ENCODE measurements at places on chromosomes 7 and 10. TPM values are rescaled to one million over a fixed set of nuclear protein-coding genes. Genes with fewer than 3 reads are reported as not detected.

Gene RELN
- not detected for total RNA-seq

Gene PLXDC2
- total RNA-seq, result 27.5 TPM

Gene FAM25A
- total RNA-seq, result not detected

Gene TLL2
- 2.5 TPM for total RNA-seq

DNA sequence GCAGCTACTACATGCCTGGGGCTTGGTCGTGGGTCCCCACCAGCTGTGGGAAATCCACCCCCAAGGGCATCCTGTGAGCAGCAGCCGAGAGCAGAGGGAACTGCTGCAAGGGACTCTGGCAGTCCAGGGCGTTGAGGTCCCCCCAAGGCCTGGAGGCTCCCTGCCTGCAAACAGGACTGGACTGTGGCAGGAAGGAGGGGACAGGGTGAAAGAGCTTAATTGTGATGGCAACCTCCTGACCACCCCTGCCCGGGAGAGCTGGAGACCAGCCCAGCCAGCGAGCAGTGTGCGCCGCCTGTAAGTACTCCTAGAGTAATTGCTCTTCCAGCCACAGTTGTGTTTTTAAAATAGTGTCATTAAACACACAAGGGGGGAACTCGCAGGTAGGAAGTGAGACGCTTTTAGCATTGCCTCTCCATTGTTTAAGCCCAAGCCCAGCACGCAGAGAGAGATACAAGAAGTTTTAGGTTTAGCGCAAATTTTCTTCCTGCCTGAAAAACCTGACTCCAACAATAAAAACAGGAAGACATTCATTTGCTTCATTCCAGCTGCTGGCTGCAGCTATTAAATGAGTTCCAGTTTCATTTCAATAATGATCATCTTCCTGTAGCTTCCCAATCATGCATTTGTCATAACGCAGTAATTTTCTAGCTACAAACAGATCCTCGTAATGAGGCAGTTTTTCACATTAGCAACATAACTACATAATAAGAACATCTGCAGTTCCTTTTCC lies 111.1 kb downstream of the EBF3 start:
- peak; percentile 59 for DNase-seq

DNA sequence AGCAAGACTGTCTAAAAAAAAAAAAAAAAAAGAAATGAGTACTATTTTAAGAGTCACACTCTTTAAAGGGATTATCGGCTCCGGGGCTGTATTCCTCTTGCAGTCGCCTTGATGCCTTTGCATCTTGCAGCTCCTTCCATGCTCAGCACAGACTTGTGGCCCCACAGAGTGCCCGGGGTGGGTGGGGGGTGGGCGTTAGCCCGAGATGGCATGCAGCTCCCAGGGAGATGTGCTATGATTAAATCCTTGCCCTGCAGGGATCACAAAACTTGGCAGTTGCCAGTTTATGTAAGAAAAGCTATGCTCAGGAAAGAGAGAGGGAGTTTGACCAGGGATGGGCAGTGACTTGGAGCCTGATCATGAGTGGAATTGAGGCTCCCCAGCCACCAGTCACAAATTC lies 81.9 kb downstream of the CCDC3 start:
- no peak for DNase-seq

- no peak for DNase-seq
These were observed 29.6 kb upstream of the GOT1 start for GRCh38 chr10:99460070-99460469.

Gene AKR1C4
- not detected for total RNA-seq

DNA sequence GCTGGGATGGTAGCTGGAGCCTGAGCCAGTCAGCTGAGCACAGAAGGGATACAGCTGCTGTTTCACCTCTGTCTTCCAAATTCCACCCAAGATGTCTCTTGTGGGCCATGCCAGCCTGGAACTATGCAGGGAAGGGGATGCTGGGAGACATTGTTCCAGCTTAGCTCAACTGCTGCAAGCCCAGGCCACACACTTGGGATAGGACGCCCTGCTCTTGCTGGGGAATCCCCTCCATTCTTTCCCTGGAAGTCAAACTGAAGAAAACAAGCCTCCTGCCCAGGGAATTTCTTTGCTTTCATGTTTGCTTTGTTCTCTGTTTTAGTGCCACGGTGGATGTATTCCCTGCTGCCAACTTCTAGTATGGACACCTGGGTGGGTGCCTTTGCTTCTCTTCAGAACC lies 55.2 kb upstream of the CDK13 start:
- no peak for DNase-seq

GRCh38 chr10:75170215-75170614 lies 40.4 kb upstream of the VDAC2 start:
- no peak for DNase-seq

- DNase-seq, result no peak
These were observed 44.8 kb upstream of the PHYHIPL start for GRCh38 chr10:59131666-59132065.

DNA sequence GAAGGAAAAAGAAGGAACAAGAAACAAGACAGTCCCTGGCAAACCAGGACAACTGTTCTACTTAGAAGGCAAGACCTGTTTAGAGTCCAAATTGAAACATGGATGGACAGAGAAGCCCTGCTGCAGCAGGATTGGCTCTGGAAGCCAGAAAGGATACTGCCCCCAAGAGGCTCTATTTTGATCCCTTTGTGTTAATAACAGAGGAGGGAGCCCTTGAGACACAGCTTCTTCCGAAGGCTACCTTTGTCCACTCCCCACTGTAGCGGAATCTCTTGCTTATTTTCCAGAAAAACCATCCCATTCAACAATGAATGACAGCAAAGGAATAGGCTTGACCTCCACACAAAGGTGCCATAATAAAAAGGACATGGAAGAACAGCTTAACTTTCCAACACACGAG lies 120.3 kb upstream of the FOXK1 start:
- DNase-seq, result peak; percentile 26

- no peak for DNase-seq
These were observed 558.7 kb downstream of the PTPRN2 start for GRCh38 chr7:158028971-158029370.

Gene IFIT1
- total RNA-seq, result 4.0 TPM

Gene C10orf90
- not detected for total RNA-seq

Gene CCDC172
- total RNA-seq, result 1.0 TPM

- no peak for DNase-seq
These were observed 25.3 kb downstream of the BCAP29 start for GRCh38 chr7:107605218-107605815.

GRCh38 chr10:34406463-34407323 lies 408.4 kb downstream of the PARD3 start:
- DNase-seq, result no peak

DNA sequence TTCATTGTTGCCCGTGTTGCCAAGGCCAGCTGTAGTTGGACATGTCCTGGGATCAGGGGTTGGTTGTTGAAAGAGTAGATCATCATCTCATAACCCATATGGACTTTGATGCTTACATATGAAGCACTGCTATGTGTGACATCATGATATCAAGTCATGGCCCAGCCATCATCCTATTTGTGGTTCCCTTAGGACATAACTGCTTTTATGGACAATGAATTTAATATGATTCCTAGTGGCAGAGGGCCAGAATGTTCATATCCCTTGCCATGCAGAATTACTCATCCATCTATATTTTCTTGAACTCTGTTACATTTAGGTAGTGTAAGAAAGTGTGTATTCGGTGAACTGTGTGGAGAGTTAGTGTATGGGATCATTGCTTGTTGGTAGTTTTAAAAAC lies 343.9 kb upstream of the LRGUK start:
- no peak for DNase-seq

DNA sequence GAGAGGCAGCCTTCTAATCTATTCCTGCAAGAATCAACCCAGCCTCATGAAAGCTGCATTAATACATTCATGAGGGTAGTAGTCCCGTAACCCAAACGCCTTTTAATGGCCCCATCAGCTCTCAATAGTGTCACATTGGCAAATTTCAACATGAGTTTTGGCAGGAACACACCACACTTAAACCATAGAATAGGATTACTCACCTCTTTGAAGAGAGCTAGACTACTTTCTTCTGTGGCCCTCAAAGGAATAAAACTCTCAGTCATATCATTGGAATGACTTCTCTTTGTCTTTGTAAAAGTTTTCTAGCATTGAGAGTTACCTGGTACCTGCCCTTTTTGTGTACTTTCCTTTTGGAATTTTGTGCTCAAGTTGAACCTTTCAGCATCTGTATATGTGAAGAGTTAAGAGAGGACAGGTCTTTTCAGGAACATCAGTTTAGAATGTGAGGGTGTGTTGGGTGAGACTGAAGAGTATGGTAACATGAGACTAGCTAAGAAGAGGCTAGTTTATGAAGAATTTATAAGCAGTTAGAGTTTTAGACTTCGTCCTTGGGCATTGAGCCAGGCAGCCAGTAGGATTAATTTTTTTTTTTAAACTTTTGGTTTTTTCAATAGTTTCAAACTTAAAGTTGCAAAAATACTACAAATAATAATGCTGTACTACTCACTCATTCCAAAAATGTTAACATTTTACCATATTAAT lies 92.6 kb downstream of the MLLT10 start:
- no peak for DNase-seq

GRCh38 chr7:40880581-40880980 lies 745.8 kb downstream of the SUGCT start:
- no peak for DNase-seq

DNA sequence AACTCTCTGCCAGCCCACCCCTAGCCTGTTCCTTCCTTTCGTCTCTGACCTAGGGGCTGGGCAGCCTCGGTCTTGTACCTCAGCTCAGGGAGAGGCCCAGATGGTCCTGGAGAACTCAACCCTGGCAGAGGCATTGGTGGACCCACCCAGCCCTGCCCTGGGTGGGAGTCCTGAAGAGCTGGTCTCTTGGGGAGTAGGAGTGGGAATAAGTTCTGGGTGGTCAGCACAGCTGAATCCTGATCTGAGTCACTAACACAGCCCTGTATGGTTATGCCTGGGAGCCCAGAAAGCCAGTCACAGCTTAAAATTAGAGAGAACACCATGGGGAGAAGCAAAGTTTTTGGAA lies 84.0 kb downstream of the SORBS1 start:
- DNase-seq, result no peak

DNA sequence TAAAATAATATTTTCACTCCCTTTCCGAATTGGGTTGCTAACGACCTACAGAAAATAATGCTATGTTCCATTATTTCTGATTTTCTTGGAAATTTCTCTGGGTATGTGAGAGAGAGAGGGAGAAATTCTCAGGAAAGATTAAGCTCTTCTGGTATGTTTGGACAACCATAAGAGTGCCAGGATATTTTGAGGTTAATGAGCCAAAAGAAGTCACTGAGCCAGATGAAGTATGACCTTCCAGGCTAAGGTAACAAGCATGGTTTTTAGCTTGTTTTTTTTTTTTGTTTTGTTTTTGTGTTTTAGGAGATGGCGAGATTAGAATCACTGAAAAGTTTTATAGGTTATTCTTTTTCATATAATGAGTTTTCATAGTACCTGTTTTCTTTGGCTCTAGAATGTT lies 171.0 kb upstream of the FOXP2 start:
- DNase-seq, result no peak

DNA sequence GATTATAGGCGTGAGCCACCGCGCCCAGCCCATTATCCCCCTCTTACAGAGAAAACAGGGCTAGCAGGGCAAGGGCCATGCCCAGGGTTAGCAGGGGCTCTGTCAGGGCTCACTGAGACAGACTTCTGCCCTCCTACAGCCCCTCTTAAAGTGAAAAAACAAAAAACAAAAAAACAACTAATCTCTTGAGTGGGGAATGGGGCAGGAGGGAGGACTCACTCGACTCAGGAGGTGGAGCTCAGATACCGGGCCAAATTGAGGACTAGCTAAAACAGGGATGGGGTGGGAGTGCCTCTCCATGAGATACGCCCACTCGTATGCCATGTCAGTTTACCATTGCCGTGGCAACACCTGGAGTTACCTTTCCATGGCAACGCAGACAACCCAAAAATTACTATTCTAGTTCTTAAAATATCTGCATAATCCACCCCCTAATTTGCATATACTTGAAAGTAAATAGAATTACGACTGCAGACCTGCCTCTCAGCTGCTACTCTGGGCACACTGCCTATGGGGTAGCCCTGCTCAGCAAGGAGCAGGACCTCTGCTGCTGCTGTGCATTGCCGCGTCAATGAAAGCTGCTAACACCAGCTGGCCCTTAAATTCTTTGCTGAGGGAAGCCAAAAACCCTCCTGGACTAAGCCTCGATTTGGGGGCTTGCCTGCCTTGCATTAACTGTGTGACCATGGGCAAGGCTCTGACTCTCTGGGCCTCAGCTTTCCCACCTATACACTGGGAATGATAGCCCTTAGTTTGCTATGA lies 13.4 kb downstream of the SSC4D start:
- DNase-seq, result peak; percentile 73

DNA sequence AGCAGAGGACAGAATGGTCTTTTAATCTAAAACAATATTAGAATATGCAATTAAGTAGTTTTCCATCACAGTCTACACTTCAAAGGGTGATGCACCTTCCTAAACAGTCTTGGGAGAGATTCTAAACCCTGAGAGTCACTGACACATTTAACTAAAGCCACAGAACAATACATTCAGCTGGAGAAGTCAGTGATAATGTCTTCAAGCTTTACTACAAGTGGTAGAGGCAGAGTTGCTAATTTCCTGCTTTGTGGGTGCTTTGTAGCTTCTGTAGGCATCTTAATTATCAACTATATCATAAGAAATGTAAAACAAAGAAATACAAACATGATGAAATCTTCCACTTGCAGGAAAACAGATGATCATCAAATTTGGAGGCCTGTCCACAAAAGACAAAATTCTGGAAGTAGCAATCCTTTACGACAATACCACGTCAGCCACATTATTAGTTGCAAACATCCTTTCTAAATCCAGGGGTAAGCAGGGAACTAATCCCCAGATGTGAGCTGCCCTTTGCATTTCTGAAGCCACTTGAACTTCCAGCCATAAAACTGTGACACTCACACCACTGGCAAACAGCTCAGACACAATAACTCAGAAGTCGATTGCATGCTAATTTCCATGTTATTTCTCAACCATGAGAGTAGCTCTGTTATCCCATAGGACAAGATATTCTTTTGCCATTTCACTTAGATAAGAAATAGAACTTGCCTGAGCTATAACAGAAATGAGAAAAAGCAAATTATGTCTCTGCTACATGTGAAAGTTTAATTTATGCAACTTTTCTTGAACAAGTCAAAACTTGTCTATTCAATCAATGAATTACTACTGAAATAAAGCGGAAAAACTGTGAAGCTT lies 212.2 kb downstream of the FAM107B start:
- no peak for DNase-seq

GRCh38 chr7:78594156-78594555 lies 795.6 kb downstream of the PHTF2 start:
- no peak for DNase-seq

DNA sequence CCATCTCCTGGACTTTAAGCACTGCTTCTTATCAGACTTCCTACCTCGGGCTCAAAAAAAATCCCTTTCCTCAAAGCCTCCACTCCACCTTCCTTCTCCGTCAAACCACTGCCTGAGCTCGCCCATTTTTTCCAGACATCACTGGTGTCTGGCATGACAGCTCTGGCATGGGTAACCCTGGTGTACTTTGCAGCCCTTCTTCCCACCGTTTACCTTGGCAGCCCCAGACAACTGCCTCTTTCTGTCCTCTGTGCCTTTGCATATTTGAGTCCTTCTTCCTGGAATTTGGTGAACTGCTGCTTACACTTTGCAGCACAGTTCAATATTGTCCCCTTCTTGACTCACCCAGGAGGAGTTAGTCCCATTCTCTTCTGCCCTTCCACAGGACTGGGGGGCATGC lies 144.6 kb upstream of the TBX20 start:
- no peak for DNase-seq
